Mucosa of gallbladder (tissue), 1 donor: ENCODE measurements at places on chromosomes 4 and X. TPM values are rescaled to one million over a fixed set of nuclear protein-coding genes. Genes with fewer than 3 reads are reported as not detected.

- no peak for DNase-seq
Observed at GRCh38 chr4:163941221-163941905, 446.9 kb downstream of the TMA16 start.

DNA sequence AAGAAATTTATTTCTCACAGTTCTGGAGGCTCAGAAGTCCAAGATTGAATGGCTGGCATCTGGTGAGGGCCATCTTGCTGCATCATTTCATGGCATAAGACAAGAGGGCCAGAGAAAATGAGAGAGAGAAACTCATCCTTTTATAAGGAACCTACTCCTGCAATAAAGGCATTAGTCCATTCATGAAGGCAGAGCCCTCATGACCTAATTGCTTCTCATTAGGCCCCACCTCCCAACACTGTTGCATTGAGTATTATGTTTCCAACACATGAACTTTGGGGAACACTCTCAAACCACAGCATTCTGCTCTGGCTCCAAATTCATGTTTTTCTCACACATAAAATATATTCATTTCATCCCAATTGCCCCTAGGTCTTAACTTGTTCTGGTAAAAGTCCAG lies 14.2 kb downstream of the RNF175 start:
- no peak for DNase-seq

GRCh38 chr4:7384003-7384928 lies 50.5 kb downstream of the PSAPL1 start:
- no peak for DNase-seq

DNA sequence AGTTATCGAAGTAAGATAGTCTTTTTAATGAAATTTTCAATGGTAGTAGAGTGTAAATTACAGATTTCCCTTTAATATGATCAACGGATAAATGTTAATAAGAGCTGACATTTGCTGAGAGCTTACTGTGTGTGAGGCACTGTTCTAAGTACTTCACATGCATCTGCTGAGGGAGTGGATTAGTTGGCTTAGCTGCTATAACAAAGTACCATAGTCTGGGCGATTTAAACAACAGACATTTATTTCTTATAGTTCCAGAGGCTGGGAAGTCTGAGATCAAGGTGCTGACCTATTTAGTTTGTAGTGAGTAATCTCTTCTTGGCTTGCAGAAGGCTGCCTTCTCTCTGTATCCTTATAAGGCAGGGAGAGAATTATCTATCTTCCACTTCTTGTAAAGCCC lies 174.3 kb downstream of the CEP135 start:
- no peak for DNase-seq

GRCh38 chr4:61246034-61246433 lies 45.9 kb downstream of the ADGRL3 start:
- DNase-seq = no peak

Gene VGLL1
- 0.78 TPM for total RNA-seq

Gene BRS3
- not detected for total RNA-seq

Gene AKAP4
- not detected for total RNA-seq

Gene ITM2A
- total RNA-seq = 28.1 TPM
